ENCODE measurements at places on chromosomes 6 and 20. TPM values are rescaled to one million over a fixed set of nuclear protein-coding genes. Genes with fewer than 3 reads are reported as not detected.

The FLRT3 gene
- 3.2 TPM for polyA plus RNA-seq

The MCHR2 gene
- polyA plus RNA-seq, result not detected

The TREM1 gene
- not detected for polyA plus RNA-seq

The SLC35D3 gene
- polyA plus RNA-seq, result not detected

The LY6G5C gene
- 13.4 TPM for polyA plus RNA-seq

The CRISP2 gene
- not detected for polyA plus RNA-seq

Measured in neural cell (in vitro differentiated cells).